ENCODE measurements at places on chromosomes 6 and 20.

GRCh38 chr6:39225946-39226437, 3.3 kb downstream of the KCNK5 start:
- peak; percentile 11 for DNase-seq

DNA sequence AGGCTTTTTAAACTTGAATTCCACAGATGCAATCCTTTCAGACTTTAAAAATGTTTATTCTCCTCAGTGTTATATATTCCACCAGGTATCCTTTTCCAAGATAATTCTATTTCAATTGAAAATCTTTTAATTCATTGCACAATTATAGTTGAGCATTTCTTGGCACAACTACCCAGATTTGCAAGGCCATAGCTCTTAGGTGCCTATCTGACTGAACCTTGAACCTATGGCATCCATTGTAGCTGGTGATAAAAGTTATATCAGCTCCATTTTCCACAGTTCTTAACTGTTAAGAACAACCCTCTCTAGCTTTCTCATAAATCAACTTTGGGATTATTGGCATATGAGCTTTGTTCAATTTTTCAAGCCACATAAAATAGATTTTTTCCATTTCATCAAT, 42.4 kb downstream of the PACRG start:
- DNase-seq, result no peak

DNA sequence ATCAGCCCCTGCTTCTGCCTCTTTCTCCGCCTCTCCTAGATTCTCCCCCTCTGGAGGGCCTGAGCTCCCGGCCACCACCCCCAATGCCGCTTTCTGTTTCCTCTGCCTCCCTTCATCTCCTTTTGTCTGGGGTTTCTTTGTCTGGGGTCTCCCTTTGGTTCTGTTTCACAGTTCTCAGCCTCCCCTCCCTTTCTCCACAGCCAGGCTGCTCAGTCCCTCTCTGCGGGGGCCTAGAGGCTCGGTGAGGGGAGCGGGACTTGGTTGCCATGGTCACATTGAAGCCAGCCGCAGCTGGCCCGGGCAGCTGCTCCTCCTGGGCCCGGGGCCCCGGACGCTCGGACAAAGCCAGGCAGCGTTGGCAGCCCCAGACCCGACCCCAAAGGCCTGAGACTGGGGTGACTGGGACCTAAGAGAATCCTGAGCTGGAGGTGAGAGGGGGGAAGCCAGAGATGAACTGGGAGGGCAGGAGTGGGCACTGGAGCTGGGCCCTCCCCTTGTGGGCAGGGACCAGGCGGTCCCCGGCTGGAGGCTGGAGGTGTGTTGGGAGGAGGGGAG, 3.5 kb upstream of the DDR1 start:
- DNase-seq, result no peak

DNA sequence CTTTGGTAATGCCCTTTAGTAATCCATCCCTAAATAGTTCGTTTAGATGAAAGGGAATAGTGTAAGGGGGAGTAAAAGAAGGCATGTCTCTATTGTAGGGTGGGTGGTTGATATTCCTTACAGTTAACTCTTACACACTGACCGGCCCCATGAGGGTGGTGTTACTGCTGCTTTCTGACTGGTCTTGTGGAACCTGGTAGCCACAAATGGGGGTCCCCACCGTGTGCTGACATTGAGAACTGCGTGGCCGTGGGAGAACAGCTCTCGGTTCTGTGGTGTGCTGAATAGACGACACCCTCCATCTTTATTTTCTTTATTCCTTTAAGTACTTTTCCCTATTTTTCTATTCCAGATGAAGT, 19.3 kb downstream of the MRAP2 start:
- DNase-seq, result no peak

GRCh38 chr6:154888421-154889295, 106.5 kb upstream of the TIAM2 start:
- DNase-seq, result no peak
